A172 (cell line): ENCODE measurements at places on chromosomes 12 and 14. TPM values are rescaled to one million over a fixed set of nuclear protein-coding genes. Genes with fewer than 3 reads are reported as not detected.
A peak's percentile ranks its signal among the peaks of the same experiment; 100 is the strongest.

Gene P2RX2
- total RNA-seq, result not detected in 2 replicates

DNA sequence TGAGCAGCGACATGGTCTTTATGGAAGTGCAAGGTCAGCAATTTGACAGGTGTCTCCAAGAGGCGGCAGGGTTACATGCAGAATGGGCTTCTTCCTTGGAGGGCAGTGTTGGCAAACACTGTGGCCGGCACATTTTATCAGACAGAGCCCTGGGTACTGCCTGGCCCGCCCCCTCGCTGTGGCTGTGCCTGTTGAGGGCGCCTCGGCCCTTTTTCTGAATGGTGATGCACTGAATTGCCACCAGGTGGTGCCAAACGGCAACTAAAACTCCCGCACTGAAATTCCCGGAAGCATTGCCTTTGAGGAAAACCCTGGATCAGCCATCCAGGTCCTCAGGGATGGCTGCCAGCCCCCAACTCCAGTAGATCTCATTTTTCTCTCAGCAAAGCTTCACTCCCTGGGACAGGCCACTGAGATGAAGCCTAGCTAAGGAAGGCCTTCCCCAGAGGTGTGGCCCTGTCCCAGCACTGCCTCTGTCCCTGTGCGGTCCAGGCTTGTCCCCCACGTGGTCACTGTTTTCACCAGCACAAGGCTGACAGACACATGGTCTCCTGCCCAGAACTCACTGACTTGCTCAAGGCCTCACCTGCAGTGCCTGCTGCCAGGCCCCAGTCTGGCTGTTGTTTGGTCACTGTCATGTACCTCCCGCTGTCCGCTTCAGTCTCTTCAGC is 73.6 kb downstream of the TESC start:
- DNase-seq, result peak; percentile 61

Gene NEUROD4
- not detected in 2 replicates for total RNA-seq

DNA sequence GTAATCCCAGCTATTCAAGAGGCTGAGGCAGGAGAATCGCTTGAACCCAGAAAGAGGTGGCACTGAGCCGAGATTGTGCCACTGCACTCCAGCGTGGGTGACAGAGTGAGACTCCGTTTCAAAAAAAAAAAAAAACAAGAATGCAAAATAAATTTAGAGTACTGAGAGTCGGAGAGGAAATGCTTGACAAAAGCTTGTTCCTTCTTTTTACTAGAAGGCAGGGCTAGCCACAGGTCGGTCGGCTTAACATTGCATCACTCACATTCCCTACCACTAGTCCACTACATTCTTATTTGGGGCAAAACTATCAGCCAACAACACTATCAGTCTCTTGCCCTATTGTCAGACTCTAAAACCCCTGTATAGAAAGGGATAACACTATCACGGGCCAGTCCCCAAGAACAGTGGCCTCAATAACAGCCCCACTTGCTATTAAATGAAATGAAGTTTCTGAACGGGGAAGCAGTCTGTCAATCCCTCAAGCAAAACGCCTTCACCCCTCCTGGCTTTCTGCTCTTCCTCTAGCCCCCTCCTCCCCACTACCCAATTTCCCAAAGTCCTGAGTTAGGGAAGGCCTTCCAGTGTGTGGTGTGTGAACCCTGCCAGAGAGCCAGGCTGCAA is 1.0 kb downstream of the RNF41 start:
- peak; percentile 36 for DNase-seq

DNA sequence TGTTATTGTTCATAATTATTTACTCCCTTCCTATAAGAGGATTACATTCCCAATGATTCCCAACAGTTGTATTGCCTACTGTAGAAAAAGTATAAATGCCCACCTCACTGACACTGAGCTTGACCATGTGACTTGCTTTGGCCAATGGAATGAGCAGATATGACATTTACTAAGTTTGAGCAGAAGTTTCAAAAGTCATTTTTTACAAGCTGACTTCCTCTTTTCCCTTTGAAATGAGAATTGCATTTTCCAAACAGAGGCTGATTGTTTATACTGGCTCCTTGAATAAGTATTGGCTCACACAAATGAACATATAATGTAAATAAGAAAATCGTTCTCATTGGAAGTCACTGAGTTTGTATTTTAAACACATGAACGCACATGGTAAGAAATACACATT is 116.4 kb upstream of the LRFN5 start:
- DNase-seq, result no peak

GRCh38 chr12:68081561-68081960 is 78.0 kb downstream of the IFNG start:
- no peak for DNase-seq

DNA sequence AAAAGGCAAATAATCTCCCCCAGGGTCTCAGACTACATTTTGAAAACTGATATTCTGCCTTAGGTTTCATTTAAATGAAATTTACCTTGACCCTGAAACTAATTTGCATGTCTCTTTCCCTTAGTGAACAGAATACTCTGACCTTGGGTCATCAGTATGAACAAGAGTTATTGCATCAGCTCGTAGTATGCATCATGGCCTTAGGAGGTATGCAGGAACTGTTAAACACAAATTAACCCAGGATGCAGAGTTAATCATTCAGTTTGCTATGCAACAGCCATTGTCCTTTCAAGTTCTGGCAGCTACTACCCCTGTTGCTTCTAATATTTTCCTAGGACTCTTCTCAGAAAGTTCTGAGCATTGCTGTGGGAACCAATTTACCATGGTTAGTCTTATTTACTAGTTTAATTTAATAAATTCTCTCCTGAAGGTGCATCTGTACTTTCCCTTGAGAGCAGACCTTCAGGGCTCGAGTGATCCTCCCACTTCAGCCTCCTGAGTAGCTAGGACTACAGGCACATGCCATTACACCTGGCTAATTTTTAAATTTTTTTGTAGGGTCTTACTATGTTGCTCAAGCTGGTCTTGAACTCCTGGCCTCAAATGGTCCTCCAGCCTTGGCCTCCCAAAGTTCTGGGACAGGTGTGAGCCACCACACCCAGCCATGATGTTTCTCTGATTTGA is 126.7 kb downstream of the TTC6 start:
- no peak for DNase-seq

Gene TMEM260
- total RNA-seq, result 6.9 and 15.6 TPM in 2 replicates

DNA sequence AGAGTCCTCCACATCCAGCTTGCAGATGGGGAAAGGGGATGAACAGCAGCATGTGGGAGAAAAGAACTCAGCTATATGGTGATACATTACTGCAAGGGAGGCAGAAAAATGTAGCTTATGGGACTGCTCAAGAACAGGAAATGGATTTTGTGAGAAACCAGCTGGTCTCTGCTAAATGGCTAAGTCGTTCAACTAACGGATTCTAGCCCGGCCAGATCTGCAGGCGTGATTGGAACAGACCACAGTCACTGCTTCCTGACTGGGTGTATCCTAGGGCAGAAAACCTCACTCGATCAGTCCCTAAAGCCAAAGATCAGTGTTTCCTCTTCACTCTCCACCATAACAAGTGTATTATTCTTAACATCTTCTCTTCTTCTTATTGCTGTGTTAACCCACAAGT is 8.1 kb upstream of the PTGDR start:
- DNase-seq, result no peak

DNA sequence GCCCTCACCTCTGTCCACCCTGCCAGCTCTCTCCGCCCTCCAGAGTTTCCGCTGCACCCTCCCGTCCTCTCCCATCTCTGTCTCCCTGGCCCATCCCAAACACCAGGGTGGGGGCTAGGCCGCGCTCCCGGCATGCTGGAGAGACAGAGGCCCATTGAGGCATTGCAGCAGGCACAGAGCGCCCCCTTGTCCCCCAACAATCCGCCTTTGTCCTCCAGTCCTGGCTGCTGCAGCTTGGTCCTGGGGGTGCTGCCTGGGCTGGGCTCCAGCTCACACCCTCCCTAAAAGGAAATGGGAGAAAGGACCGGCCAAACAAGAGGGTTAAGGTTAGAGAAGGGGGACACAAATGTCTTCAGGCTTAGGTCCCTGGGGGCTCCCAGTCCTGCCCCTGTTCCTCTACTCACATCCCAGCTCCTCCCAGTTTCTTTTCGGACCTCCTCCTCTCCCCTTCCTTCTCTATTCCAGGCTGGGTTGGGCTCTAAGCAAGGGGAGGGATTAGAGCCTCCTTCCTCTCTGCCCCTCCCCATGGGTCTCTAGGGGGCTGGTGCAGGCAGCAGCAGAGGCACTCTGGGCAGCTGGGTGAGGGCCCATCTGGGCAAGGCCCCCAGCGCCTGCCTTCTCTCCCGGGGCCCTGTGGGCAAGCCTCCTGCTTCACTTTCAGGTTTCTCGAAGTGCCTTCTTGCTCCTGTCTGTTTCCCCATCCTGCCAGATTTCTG is at the start of gene CMTM5:
Gene CMTM5, plus strand, starts transcription at position 565 of the 716 bp plus-strand sequence. CDS start 206 bp downstream, outside the sequence.
- no peak for DNase-seq

DNA sequence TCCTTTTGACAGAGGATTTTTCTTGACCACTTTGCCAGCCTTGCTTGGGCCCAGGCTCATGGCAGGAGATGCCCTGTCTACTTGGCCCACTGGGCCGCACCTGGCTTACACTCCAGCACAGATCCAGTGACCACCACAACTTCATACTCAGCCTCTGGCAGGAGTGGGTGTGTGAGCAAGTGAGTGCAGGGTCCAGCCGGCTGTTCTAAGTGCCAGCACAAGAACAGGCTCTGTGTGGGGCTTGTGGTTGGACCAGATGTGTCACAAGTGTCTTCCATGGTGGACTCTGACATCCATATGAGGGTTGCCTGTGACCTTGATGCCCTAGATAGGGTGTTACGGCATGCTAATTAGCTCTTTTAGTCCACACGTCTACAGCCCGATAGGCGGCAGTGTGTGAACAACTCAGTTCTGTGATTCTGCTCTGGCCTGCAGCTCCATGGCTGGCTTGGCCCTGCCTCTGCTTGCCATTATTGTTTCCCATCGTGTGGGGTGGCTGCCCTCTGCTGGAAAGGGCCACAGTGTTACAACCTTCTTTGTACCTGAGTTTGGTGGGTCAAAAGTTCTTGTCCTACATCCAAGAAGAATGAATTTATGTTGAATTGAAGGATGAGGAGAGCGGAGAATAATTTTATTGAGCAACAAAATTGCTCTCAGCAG is 1089.1 kb downstream of the SLC6A15 start:
- peak; percentile 14 for DNase-seq

DNA sequence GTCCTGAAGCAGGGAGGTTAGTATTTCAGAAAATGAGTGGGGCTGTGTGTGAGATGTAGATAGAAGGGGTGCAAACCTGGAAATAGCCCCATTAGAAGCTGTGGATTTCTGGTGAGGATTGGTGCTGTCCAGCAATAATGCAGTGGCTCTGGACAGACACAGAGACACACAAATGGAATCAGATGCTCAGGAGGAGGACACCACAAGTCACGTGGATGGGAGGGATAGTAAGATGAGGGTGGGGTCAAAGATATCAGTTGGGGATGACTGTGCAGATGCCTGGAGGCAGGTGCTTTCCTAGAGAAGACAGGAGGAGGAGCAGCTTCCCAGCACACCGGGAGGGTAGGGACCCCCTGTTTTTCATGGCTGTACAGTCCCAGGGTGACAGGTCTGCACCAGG is 136.5 kb downstream of the PLXNC1 start:
- no peak for DNase-seq

Gene NID2
- total RNA-seq, result not detected in 2 replicates

Gene DAO
- not detected in 2 replicates for total RNA-seq

Gene USP44
- total RNA-seq, result not detected in 2 replicates

GRCh38 chr12:92360543-92360942 is 214.9 kb upstream of the BTG1 start:
- DNase-seq, result no peak

DNA sequence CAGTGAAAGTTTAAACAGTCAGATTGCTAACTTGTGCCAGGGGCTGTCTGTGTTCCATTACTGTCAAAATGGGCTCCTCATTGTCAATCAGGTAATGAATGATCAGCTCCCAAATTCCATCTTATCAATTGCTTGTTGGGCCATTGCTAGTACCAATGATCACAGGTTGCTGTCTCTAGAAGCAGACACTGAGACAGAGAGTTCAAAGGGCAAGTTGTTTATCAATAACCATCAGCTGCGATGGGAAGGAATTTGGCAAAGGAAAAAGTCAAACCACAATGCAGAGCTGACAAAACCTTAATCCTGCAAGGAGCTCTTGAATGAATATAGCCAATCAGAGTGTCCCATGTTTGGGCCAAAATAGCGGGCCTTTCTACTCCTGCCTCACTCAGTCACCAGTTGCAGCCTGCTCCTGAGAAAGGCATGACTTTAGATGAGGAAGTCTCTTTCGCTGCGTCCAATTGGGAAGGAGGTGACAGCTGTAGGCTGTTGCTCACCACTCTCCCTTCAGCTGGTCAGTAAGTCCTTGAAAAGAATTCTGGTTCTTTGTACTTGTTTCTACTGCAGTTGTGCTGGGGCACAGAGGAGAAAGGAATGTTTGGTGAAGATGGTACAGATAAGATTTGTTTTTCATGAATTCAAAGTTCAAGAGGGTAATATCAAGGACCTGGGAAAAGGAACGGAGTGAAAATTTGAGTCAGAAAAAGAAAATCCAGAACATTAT is 179.2 kb upstream of the PDE3A start:
- DNase-seq, result no peak

GRCh38 chr12:79897617-79898016 is 37.3 kb downstream of the PPP1R12A start:
- peak; percentile 97 for DNase-seq

GRCh38 chr14:54396183-54396492 is 669 bp upstream of the CDKN3 start:
- DNase-seq, result no peak

Gene GALNT4
- total RNA-seq, result 8.0 and 8.1 TPM in 2 replicates

DNA sequence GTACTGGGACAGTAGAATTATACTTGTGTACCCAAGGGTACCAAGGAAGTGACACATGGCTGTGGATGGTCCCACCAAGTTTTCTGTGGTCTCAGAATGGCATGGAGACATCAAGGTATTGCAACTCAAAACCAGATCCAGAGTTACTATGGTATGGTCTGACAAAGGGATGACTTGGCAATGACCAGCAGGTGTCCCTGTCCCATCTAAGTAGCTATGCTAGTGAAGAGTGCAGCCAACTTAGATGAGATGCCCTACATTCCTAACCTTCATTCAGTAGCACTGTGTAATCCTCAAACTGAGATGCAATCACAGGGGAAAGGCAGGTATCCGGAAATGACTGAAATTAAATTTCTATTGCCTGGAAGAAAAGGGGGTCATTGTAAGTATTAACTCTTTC is 188.7 kb upstream of the TMEM260 start:
- DNase-seq, result no peak

Gene C12orf50
- not detected in 2 replicates for total RNA-seq

Gene GALNT8
- not detected in 2 replicates for total RNA-seq

DNA sequence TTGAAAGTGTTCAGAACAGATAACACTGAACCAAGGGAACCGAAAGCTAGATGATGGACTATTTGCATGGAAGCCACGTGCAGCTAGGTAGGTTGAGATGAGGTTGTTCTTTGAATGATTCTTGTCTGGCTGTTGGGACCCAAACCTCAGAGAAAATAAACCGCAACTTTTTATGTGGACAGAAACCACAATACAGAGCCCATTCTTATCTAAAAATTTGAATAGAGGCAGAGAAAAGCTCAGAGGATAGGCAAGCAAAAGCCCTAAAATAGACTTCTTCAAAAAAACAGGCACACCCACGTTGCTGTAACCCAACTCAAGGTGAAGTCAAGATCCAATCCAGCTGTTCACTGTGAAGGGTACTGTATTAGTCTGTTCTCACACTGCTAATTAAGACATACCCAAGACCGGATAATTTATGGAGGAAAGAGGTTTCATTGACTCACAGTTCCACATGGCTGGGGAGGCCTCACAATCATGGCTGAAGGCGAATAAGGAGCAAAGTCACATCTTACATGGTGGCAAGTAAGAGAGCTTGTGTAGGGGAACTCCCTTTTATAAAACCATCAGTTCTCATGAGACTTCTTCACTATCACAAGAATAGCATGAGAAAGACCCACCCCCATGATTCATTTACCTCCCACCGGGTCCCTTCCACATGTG is 353.8 kb downstream of the AACS start:
- no peak for DNase-seq
